Tongue (tissue), 3 donors: ENCODE measurements at places on chromosomes 7 and 10.

DNA sequence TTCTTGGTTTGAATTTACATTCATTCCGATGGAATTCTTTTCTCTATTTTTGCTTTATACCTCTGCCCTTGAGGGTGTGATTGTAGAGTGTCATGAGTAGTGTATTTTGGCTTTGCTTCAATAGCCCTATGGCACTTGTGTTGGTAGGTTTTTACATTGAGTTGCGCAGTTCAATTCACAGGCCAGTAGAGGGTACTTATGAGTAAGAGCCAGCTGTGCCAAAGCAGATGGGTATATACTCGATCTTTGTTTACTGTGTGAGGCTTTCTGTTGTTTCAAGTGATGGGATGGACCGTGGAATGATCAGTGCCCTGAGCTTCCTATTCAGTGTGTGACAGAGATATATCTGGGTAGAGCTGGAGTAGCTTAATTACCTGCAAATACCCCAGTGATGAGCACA is 4.3 kb upstream of the AKR1C3 start:
- no peak for DNase-seq

DNA sequence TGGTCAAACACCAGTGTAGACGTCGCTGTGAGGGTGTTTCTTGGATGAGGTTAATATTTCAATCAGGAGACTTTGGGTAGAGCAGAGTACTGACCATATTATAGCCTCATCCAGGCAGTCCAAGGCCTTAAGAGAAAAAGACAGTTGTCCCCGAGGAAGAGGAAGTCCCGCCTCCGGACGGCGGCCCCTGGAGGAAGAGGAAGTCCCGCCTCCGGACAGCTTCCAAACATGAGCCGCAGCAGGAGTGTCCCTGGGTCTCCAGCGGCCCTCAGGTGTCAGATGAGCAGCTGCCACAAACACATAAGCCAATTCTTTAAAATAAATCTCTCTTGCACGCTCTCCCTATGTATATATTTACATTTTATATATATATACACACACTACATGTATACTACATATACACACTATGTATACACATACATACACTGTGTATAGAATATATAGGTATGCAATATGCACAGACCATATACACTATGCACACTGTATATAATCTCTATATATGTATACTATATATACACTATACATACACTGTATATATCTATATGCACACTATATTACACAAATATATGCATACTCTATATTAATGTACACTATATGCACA is 37.5 kb downstream of the PWWP2B start:
- no peak for DNase-seq

DNA sequence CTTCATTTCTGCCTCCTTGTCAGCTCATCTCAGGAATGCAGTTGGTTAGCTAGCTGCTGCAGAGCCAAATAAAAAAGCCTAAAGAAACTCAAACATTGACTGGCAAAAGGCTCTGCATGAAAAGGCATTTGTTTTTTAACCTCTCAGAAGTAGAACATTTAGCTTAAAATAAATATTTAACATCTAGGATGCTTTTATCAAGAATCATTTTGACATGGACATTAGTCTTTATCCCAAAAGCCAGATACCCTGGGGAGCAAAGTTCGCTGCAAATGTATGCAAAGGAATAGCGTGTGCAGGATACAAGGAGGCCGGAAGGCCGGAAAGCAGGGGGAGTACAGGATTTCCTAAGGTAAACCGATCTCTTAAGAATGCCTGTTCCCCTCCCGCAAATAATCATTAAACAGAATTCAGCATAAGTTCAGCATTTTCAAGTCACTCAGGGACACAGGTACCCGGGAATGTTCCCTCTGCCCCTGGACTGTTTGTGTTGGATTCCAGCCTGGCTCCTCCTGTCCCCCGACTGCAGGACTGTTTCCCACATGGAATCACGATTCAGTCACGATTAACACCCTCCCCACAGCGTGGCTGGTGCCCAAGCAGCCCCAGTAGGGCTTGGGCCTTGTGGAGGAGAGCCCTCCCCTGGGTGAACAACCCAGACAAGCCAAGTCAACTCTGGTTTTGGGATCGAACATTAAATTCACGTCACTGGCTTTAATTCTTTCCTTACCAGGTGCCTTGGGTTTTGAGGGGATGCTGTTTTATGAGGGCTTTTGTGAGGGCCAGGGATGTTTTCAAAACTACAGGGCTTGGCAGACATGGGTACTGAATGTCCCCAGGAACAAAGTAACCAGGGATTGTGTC is 97.8 kb downstream of the HIPK2 start:
- no peak for DNase-seq

DNA sequence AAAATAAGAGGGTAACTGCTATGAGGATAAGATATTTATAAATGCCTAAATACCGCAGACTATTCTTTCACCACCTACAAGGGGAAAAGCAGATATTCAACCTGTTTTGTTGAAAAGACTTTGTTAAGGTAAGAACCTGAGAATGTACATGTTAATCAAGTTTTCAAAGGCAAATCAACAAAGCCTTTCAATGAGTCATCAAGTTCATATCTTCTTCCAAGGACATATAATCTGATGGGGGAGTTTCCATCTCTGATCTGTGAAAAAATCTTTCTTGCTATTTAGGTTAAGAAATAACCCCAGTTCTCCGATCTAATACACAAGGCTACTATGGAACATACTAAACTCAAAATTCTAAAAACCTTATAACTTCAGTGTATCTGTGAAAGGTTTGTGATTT is 40.0 kb upstream of the ANLN start:
- DNase-seq: no peak

DNA sequence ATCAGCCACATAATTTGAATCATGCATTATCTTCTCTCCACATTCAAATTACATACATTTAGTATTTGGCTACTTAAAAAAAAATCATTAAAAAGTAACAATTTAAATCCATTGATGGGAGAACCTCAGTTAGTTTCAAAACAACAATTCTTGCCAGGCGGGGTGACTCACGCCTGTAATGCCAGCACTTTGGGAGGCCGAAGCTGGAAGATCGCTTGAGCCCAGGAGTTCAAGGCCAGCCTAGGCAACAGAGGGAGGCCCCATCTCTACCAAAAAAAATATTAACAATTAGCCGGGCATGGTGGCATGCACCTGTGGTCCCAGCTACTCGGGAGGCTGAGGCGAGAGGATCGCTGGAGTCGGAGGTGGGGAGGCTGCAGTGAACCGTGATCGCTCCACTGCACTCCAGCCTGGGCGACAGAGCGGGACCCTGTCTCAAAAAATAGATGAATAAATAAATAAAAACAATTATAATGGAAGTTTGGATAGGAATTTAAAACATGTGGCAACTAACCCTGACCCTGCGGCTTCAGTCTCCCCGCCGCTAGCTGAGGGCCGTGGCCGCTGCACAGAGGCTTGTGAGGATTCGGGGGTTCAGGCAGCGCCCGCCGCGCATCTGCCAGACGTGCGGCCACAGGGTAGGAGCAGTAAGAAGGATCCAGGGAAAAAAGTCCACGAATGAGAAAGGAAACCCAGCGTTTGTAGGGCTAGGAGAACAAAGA is 1.1 kb upstream of the CSGALNACT2 start:
- no peak for DNase-seq

GRCh38 chr7:158388072-158388471 is 199.6 kb downstream of the PTPRN2 start:
- no peak for DNase-seq
